ENCODE measurements at places on chromosomes 7 and 10. TPM values are rescaled to one million over a fixed set of nuclear protein-coding genes. Genes with fewer than 3 reads are reported as not detected.

GRCh38 chr10:82621680-82622079 lies 746.7 kb downstream of the NRG3 start:
- no peaks in the 10 kb centered on the region for H3K36me3 ChIP-seq
- no peak overlapping the region for H3K27ac ChIP-seq
- DNase-seq = no peak
- H3K4me3 ChIP-seq = no peak overlapping the region
- no peaks in the 10 kb centered on the region for H3K27me3 ChIP-seq
- no peaks in the 10 kb centered on the region for H3K4me1 ChIP-seq

DNA sequence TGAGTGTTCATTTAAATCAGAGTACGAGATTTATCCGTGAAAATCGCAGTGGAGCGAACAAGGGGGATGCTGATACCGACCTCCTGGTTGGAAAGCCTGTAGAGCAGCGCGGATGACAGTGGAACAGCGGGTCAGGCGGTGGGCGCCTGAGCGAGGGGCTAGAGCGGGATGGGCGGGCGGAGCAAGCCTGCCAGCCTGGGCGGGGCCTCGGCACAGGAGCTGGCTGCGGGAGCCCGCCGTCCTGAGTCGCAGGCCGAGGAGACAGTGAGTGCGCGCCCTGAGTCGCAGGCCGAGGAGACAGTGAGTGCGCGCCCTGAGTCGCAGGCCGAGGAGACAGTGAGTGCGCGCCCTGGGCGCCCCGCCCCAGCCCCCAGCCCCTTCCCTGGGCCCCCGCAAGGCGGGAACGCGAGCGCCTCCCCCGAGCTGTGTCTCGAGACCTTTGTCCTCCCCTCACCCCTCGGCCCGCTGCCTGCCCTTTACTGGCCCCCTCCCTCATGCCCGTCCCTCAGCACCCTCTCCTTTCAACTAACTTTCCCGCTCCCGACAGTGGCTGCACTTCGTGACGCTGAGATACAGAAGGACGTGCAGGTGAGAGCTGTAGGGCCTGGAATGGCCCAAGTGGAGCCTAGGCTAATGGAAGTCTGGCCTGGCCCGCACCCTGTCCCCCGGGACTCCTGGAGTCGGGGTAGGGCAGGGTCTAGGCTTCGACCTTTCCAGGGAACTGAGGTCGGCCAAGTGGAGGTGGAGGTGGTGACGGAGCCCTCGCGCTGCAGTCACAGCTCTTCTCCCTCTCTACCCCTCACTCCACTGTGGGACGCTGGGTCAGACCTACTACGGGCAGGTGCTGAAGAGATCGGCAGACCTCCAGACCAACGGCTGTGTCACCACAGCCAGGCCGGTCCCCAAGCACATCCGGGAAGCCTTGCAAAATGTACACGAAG lies at the start of gene AS3MT:
AS3MT (plus strand) TSS at position 213 of the 941 bp plus-strand sequence; CDS start at position 336, 123 bp downstream.
- H3K27ac ChIP-seq = no peak within 1 kb of the TSS
- H3K36me3 ChIP-seq = no peaks in the 10 kb centered on the region
- no peak for DNase-seq
- H3K4me3 ChIP-seq = peak within 1 kb of the TSS; percentile 38
- peaks cover 33% of the 10 kb centered on the region for H3K27me3 ChIP-seq

- H3K27me3 ChIP-seq = no peaks in the 10 kb centered on the region
- H3K4me3 ChIP-seq = peak overlapping the region; percentile 77
- peaks cover 9% of the 10 kb centered on the region for H3K36me3 ChIP-seq
- no peak for DNase-seq
Observed at GRCh38 chr7:18290223-18290622, 205.3 kb upstream of the HDAC9 start.

GRCh38 chr10:88343761-88344484 lies 239.2 kb downstream of the RNLS start:
- H3K27me3 ChIP-seq = no peaks in the 10 kb centered on the region
- DNase-seq = no peak
- no peak overlapping the region for H3K4me3 ChIP-seq

DNA sequence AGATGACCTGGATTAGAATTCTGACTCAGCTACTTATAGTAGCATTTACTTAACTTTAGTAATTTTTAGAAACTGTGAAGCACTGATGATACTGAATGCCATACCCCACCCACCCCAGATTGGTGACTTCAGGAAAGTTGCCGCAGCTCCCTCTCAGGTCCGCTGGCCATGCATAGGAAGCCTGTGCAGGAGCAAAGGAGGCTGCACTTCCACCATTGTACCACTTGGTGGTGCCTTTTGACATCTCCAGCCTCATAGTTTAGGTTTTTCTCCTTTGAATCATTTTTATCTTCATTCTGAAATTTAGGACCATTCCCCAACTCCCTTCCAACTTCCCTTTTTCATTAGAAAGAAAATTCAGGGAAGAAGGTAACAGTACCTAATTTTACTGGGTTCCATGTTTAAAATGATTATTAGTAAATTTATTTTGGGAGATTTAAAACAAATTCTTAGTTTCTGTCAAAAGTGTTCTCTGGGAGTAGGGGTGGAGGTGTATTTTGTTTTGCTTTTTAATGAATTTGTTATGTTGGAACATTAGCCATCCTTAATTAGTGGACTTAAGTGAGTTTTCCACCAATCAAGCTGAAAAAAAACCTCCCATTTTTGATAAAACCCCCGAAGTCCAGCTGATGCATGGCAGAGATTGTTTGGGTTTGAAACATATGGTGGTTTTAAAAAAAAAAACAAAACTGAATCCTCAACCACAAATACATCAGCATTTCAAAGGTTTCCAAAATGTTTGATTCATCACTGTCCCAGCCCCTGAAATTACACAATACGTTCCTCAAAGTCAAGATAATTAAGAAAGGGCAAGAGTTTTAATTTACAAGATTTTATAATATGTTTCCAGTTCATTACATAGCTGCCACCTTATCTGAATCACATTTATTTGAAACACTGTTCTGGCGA lies 109.6 kb downstream of the WNT2 start:
- H3K4me1 ChIP-seq = no peaks in the 10 kb centered on the region
- no peak for DNase-seq
- H3K4me3 ChIP-seq = no peak overlapping the region
- H3K36me3 ChIP-seq = peaks cover 6% of the 10 kb centered on the region
- H3K27ac ChIP-seq = no peak overlapping the region

DNA sequence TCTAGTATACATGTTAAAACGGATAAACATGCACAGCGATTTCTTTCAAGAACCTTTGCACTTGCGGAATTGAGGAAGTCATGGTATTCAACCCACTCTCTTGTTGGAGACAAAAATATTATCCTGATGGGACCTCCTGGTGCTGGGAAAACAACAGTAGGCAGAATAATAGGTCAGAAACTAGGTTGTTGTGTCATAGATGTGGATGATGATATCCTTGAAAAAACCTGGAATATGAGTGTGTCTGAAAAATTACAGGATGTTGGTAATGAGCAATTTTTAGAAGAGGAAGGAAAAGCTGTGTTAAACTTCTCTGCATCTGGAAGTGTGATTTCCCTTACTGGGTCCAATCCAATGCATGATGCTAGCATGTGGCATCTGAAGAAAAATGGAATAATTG lies 6.9 kb downstream of the THNSL1 start:
- H3K4me3 ChIP-seq = no peak overlapping the region
- H3K36me3 ChIP-seq = no peaks in the 10 kb centered on the region
- no peaks in the 10 kb centered on the region for H3K4me1 ChIP-seq
- no peak overlapping the region for H3K27ac ChIP-seq

DNA sequence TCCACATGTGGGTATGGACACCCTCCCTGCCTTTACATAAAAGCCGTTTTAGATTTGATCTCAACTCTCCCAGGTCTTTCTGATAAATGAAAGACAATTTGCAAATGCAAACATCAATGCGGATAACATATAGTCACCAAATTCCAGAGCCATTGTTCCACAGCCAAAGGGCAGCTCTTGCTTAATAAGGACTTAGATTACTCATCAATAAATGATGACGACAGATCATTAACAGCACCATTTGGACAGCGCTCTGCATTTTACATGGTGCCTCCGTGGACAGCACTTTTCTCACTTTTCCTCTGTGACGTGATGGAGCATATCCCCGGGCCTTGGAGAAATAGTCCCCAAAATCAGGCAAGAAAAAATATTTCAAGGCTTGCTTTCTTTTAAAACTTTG lies 370.3 kb upstream of the CELF2 start:
- H3K27ac ChIP-seq = no peak overlapping the region
- H3K36me3 ChIP-seq = no peaks in the 10 kb centered on the region
- no peak overlapping the region for H3K4me3 ChIP-seq
- no peaks in the 10 kb centered on the region for H3K4me1 ChIP-seq
- DNase-seq = no peak

GRCh38 chr10:15245530-15245929 lies 77.0 kb upstream of the NMT2 start:
- H3K36me3 ChIP-seq = no peaks in the 10 kb centered on the region
- H3K4me1 ChIP-seq = peaks cover 11% of the 10 kb centered on the region
- no peak overlapping the region for H3K27ac ChIP-seq
- no peak overlapping the region for H3K4me3 ChIP-seq

DNA sequence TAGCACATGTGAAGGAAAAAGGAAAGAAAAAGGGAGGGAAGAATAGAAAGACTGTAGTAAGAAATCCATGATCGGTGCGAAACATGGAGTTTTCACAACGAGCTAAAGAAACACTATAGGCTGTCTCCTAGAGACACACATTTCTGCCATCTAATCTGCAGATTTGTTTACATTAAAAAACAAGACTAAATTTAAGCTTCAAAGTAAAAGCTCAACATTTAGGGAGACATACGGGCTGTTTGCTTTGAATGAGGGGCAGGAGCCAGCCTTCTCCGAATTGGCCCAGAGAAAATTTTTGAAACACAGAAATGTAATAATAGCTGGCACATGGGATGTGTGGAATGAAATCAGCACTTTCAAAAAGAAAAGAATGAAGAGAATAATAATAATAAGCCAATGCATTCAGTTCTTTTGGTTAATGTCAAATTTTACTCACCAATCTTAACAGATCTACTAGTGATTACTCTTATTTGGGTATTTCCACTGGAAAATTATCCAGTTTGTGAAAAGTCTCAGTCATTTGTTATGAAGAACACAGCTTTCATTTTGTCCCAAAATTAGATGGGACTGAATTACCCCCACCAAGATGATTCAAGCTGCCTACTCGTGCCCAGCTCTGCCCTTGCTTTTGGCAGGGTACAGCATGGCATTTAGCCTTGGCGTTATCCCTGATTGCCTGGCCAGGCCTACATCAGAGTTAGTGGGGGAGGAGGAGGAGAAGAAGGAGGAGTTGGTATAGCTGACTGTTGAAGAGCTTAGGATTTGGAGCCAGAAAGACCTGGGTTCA lies 47.1 kb downstream of the MTURN start:
- no peak overlapping the region for H3K27ac ChIP-seq
- H3K4me3 ChIP-seq = no peak overlapping the region
- H3K36me3 ChIP-seq = no peaks in the 10 kb centered on the region
- DNase-seq = no peak
- H3K27me3 ChIP-seq = no peaks in the 10 kb centered on the region
- H3K4me1 ChIP-seq = peaks cover 13% of the 10 kb centered on the region

DDX21 gene
- total RNA-seq = 173 TPM

MAT1A gene
- not detected for total RNA-seq

ZFAND2A gene
- 34.7 TPM for total RNA-seq
